T-helper 2 cell treated with Interferon-gamma antibody and Interleukin-4, amounts not matched to agents 5 μg/mL and 100 μg/mL, for 36 hours (primary cell): ENCODE measurements at places on chromosomes 4 and X.
A peak's percentile ranks its signal among the peaks of the same experiment; 100 is the strongest.

DNA sequence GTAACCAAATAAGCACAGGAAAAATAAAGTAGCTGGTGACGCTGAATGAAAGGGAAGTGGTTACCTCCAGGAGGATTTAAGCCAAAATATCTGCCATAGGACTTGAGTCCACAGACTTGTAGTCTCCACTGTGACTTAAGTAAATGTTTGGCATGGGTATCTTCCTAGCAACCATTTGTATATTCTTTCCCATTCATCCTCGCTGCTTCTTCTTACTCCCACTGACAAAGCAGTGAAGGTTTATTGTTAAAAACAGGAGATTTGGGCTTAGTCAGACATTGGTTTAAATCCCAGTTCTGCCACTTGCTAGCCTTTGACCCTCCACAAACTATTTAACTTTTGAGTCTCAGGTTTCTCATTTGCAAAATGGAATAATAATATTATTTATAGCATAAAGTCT lies 22.3 kb downstream of the COL4A6 start:
- no peak for DNase-seq

DNA sequence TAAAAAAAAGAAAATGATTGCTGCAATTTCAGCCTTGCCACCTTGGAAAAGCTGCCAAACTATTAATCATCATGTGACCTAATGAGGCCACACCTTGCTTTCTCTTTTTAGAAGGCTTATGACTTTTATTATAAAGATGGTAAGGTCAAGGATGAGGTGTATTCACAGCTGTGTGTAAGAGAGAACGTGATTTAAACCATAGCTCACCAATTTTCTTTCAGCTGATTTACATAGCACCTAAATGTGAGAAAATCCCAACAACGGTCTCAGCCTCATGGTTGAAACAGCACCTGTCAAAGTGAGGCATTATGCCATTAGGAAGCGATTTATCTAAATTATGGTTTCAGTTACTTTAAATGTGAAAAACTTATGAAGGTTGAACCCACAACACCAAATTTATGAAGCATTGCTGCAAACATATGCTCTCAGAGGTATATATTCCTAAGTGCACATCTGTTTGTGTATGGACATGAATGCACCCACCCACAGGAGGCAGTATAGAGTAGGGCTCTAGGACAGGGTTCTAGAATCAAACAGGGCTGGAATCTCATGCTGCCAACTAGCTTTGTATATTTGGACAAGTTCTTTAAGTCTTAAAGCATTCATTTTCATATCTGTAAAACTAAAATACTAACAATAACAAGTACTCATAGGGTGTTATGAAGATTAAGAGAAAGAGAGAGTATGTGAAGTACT lies 40.7 kb downstream of the ANXA3 start:
- DNase-seq, result no peak

DNA sequence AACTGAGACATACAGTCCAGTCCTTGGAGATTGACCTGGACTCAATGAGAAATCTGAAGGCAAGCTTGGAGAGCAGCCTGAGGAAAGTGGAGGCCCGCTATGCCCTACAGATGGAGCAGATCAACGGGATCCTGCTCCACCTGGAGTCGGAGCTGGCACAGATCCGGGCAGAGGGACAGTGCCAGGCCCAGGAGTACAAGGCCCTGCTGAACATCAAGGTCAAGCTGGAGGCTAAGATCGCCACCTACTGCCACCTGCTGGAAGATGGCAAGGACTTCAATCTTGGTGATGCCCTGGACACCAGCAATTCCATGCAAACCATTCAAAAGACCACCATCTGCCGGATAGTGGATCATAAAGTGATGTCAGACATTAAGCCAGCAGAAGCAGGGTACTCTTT lies 20.4 kb upstream of the FRMPD3 start:
- no peak for DNase-seq

DNA sequence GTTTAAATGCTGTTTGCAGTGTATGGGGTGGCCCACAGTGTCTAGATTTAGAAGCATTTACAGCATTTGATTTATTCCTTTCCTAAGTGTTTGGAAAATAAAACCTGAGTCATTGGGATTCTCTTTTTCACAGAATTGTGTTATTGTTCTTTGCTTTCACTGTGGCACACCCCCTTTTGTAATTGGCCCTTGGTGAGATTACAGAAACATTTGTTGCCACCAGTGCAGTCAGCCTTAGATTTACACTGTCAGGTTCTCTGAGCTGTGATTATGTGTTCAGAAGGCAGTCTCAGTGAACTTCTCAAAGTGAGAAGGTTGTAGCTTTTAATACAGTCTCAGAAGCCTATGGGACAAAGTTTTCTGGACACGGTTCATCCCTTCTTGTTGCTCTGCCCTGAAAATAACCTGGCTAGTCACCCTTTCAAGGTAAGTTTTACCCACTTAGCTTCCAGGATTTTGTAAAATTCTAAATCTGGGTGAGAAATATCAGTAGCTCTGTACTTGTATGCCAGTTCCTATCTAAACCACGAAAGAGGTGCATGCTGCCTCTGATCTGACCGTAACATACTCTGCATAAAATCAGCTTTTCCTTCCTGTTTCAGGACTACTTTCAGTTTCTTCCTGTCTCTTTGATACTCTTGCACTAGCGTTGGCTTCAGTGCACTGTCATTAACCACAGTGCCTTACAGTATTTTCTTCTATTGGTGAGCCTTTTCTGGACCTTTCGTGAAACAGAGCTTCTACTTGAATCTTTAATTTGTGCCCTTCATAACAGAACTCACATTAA lies 12.6 kb downstream of the RUFY3 start:
- peak; percentile 47 for DNase-seq

GRCh38 chr4:125016892-125017299 lies 297.9 kb upstream of the FAT4 start:
- no peak for DNase-seq

GRCh38 chr4:39970671-39971640 lies 6.8 kb downstream of the PDS5A start:
- no peak for DNase-seq

DNA sequence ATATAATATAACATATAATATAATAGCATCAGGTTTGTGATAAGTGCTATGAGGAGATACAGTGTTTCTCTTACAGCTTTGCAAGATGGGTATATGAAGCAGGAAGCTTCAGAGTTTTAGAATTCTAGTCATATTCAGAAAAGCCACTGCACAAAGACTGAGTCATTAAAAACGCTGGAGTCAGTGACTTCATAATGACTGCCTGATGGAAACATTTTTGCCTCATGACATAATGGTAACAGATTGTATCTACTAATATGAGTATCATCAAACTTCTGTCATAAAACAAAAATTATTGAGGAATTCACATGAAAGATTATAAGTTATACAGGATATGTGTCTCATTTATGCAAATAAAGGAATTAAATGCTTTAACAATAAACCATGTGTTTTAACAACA lies 46.8 kb downstream of the EPHA5 start:
- DNase-seq, result no peak

- no peak for DNase-seq
These were observed 51.6 kb downstream of the ATP8A1 start for GRCh38 chr4:42605264-42605663.

GRCh38 chrX:2691543-2692220 lies 587 bp downstream of the CD99 start:
- DNase-seq, result no peak

GRCh38 chr4:162151850-162152249 lies 11.9 kb downstream of the FSTL5 start:
- no peak for DNase-seq

GRCh38 chr4:111678479-111678878 lies 466.8 kb upstream of the FAM241A start:
- DNase-seq, result no peak

- no peak for DNase-seq
These were observed at the start of gene CYSLTR1 for GRCh38 chrX:78327370-78328086. Gene CYSLTR1, minus strand, starts transcription at chrX:78327611. Its CDS starts 53,865 bp downstream, at chrX:78273746.

DNA sequence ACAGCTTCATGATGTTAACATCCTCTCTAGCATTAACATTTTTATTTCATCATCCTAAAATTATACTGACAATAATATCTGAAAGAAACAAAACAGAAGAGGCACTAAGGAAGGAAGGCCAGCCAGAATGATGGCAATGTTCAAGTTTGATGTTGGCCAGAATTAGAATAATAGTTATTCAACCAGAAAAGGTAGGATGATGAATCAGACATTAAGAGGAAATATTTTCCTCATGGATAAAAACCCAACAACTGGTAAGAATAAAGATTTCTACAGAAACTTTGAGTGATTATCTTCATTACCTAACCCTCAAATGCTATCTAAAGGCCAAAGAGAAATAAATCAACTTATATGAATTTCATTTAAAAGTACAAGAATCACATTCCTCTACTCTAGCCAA lies 105.2 kb downstream of the PDE5A start:
- no peak for DNase-seq

DNA sequence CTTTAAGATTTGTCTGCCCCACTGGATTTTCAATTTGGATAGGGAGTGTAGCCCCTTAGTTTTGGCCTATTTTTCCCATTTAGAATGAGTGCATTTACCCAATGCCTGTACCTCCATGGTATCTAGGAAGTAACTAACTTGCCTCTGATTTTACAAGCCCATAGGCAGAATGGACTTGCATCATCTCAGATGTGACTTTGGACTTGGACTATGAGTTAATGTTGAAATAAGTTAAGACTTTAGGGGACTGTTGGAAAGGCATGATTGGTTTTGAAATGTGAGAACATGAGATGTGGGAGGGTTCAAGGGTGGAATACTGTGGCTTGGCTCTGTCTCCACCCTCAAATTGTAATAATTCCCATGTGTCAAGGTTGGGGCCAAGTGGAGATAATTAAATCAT lies 2480.2 kb downstream of the PCDH7 start:
- DNase-seq, result no peak

- DNase-seq, result no peak
These were observed 84.4 kb upstream of the FAT1 start for GRCh38 chr4:186807808-186808629.

DNA sequence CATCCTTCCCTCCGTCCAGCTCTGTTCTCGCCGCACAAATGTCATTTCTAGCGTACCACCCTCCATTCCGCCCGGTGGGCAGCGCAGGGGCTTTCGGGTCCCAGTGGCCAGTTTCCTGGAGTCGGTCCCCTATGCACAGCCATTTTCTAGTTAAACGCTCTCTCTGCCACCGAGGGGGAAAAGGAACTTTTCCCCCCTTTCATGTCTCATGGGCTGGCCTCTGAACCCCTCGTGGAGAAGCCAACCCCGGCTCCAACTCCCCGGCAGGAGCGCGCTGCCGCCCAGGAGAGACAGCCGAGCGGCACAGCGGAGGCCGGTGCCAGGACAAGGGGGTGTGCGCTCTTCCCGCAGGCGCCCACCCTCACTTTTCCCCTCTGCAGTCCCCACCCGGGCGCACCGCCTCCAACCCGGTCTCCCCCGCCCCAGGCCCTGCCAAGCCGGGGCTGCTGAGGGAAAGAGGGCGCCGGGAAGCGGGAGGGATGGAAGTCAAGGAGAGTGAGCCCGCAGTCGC lies 662 bp downstream of the APBB2 start:
- no peak for DNase-seq
